Smooth muscle cell of bladder (primary cell): ENCODE measurements at places on chromosomes 1 and 21. TPM values are rescaled to one million over a fixed set of nuclear protein-coding genes. Genes with fewer than 3 reads are reported as not detected.

The TBX15 gene
- under 0.01 and 0.18 TPM in 2 replicates for total RNA-seq

The AMY2B gene
- total RNA-seq: 2.5 and 2.7 TPM in 2 replicates

The OR2G6 gene
- not detected in 2 replicates for total RNA-seq

The BACE2 gene
- total RNA-seq: 21.8 and 30.9 TPM in 2 replicates

The ELAVL4 gene
- total RNA-seq: under 0.01 TPM in 2 replicates

The PTGS2 gene
- total RNA-seq: 30.7 and 53.3 TPM in 2 replicates

The TRIM63 gene
- total RNA-seq: 0.74 TPM in 1 of 2 replicates, not detected in the other

The RRP1B gene
- 14.2 and 20.0 TPM in 2 replicates for total RNA-seq
